Coronary artery (tissue), 2 donors: ENCODE measurements at places on chromosomes 11 and 22.
A peak's percentile ranks its signal among the peaks of the same experiment; 100 is the strongest.

DNA sequence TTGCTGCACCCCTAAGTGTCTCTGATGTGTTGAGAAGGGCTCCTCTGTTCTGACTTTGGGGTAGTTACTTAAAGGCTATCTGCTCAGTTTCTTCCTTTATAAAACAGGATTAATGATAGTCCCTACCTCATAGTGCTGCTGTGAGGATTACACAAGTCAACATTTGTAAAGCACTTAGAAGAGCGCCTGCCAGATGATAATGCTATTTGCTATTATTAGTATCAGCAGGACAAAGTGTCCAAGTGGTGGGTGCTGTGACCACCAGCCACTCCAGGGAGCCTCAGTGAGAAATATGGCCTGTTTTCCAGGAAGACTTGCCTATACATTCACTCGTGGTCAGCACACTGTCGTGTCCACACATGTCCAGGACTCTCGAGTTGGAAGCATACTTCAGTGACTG is 16.2 kb downstream of the POU2F3 start:
- no peak for DNase-seq

- no peak for DNase-seq
These were observed 573 bp downstream of the STK33 start for GRCh38 chr11:8593455-8593854.

GRCh38 chr22:19067696-19068348 is 54.4 kb downstream of the DGCR2 start:
- DNase-seq = peak; percentile 57

GRCh38 chr11:64803158-64803845 is at the start of gene MAP4K2:
TSS of gene MAP4K2 (minus strand) at chr11:64803214. CDS start at chr11:64803149, 65 bp downstream.
- DNase-seq = peak; percentile 93

DNA sequence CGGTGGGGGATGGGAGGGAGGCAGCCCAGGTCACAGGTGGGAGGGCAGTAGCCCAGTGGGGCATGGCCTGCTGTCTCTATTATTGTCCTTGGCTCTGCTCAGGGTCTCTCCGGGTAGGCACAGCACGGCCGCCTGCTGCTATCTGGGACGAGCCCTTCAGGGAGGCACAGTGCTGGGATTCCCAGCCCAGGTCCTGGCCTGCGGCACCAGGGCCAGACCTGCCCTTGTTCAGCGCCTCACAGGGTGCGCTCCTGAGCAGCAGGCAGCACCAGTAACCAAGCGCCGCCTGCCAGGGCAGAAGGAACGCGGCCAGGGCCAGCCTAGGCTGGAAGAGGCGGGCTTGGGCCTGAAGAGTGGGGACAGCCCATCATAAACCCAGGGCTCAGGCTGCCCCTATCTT is 151.0 kb downstream of the MPPED1 start:
- peak; percentile 53 for DNase-seq

DNA sequence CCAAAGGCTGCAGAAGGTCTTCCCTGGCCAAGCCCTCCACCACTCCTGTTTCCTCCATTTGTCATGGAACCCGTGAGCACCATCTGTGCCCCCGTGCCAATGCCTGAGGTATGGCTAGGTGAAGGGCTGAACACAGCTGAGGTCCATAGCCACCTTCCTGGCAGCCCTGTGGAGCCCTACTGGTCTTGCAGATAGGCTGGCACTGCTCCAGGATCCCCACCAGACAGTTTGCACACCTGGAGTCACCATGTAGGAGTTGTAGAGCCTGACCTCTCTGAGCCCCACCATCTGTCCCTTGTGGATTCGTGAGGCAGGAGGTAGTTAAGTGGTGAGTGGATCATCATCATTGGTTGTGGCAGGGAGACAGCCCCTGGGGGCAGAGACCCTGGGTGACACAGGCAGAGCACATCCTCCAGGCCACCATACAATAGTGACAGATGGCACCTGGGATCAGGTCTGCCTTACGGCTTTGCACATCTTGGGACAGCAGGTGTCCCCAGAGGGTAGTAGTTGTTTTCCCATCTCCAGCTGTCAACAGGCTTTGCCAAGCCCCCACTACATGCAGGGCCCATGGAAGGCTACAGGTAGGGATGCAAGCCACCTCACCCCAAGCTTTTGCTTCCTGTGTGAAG is 52.5 kb upstream of the SUSD2 start:
- no peak for DNase-seq

- DNase-seq = no peak
These were observed 69.2 kb downstream of the SYT13 start for GRCh38 chr11:45216901-45217300.

DNA sequence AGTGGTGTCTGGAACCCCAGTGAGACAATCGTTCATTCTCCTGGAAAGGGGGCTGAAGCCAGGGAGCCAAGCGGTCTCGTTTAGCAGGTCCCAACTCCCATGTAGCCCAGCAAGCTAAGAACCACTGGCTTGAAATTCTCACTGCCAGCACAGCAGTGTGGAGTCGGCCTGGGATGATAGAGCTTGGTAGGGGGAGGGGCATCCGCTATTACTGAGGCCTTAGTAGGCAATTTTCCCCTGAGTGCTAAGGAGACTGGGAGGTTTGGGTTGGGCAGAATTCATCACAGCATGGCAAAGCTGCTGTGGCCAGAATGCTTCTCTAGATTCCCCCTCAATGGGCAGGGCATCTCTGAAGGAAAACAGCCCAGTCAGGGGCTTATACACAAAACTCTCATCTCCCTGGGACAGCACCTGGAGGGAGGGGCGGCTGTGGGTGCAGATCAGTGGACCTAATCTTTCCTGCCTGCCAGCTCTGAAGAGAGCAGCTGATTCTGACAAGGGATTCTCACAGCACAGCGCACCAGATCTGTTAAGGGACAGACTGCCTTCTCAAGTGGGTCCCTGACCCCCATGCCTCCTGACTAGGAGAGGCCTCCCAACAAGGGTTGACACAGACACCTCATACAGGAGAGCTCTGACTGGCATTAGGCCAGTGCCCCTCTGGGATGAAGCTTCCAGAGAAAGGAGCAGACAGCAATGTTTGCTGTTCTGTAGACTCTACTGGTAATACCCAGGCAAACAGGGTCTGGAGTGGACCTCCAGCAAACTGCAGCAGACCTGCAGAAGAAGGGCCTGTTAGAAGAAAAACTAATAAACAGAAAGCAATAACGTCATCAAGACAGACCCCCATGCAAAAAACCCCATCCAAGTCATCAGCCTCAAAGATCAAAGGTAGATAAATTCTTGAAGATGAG is 14.8 kb downstream of the OR52M1 start:
- DNase-seq = no peak

DNA sequence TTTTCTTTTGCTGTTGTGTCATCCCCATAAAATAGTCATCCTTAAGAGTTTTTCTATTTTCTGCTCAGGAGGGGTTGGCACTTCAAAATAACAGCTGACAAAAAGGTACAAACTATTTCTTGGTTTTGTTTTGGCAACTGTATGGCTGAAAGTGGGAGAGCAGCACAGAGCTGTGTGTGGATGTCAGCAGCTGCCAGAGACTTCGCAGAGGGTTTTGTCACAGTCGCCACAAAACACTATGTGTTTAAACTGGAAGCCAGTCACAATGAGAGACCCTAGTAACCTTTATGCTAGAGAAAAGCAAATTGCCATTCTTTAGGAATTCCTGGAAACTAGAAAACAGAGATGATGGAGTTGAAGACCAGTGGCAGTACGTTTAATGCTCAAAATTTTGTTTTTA is 189.6 kb upstream of the CCDC90B start:
- no peak for DNase-seq

DNA sequence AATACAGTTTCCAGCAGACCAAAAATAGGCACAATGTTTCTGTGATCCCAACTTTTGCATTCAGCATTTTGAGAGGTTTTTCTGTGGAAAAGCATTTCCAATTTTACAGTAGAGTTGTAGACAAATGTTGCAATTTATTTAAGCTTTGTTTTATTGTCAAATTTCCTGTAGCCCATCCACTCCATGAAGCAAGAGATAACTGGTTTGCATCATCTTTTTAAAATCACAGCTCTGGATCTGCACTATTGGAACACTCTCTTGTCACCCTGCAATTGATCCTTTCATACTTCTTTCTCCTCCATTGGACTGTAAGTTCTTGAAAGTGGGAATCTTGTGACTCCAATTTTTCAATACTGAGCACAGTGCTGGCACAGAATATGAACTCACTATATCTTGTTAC is 86.0 kb downstream of the MAML2 start:
- no peak for DNase-seq

GRCh38 chr11:3191586-3192324 is 26.6 kb upstream of the OSBPL5 start:
- peak; percentile 38 for DNase-seq

GRCh38 chr11:107203656-107204055 is 185.4 kb upstream of the GUCY1A2 start:
- DNase-seq = no peak

DNA sequence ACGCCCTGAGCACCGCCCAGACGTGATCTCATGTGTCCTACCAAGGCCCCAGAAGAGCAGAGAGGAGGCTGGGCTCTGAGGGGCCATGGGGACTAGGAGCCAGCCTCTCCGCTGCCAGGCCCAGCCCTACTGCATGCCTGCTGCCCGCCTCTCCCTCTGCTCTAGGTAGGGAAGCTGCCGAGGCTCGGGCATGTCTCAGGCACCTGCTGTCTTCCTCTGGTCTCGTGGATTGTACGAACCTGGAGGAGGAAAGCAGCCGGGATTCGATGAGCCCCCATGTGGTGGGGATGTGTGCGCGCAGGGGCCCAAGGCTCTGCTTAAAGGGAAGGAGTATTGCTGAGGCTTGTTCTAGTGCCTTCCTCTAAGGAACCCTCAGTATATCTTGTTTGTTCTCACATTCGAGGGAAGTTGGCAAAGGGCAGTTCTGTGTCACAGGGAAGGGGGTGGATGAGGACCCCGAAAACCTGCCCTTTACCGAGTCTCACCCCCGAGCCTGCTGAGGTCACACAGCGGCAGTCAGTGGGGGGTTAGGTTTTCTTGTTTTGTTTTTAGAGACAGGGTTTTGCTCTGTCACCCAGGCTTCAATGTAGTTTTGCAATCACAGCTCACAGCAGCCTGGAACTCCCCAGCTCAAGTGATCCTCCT is 21.2 kb downstream of the DAGLA start:
- no peak for DNase-seq

DNA sequence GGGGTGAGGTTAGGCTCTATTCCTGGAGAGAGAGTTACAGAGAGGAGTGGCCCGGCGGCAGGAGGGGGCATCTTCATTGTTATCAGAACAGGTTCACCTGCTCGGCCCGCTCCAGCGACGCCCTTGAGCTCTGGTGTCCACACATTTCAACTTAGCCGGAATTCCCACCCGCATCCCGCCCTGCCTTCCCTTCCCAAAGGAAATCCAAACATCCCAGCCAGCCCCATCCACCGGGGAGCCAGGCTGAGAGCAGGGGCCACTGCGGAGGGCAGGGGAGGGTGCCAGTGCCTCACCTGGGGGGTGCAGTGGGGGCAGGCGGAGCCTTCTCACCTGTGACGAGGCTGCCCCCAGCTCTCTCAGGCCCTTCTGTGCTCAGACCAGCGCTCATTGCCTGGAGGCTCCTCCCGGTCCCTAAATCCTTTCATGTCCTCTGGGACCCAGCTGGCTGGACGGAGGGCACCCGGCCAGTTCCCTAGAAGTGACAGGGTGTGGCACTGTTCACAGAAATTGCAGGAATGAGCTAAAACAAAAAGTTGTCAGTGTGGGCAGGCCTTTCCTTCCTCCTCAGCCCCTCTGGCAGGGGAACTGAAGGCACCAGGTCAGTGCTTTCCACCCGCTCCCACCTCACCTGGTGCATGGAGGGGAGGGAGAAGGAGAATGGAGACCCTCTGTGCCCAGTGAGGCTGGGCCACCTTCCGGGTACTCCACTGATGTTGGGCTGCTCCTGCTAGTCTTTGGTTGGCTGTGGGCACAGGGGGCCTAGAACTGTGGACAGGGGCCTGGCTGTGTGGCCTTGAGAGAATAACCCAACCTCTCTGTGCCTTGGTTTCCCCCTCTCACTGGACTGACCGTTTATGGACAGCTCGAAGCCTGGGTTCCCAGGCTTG is 2.2 kb upstream of the MRGPRG start:
- peak; percentile 58 for DNase-seq

DNA sequence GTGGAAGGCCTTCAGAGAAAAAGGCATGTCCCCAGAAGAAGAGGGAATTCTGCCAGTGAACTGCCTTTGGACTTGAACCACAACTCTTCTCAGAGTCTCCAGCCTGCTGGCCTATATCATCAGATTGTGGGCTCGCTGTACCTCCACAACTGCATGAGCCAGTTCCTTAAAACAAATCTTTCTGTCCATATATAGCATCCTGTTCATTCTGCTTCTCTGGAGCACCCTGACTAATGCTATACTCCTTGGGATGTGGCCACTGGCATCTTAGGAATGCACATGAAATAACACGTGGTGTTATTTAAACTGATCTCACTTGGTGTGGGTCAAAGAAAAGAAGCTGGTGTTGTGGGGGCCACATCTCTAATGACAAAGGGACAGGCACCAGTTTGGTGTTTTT is 58.3 kb upstream of the VSTM5 start:
- no peak for DNase-seq

DNA sequence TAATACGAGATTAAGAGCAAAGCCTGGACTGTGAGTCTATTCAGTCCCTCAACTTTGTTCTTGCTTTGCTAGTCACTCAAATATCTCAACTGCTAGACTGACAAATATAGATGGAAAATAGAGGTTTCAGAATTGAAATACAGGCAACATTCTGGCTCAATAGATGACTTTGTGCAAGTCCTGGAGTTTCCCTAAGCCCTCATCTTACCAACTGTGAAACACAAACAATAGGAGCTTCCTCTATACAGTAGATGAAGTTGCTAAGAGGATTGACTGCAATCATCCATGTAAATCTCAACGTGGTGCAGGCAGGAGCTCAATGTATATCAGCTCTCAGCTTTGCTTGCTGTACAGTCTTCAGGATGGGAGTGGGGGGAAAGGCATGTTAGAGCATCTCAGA is 6.2 kb upstream of the MPEG1 start:
- DNase-seq = no peak

GRCh38 chr22:40203572-40203971 is 25.8 kb downstream of the TNRC6B start:
- DNase-seq = no peak

GRCh38 chr11:33021937-33022336 is 6.3 kb downstream of the DEPDC7 start:
- no peak for DNase-seq

- DNase-seq = no peak
These were observed 30.6 kb downstream of the SCUBE1 start for GRCh38 chr22:43312608-43313007.

GRCh38 chr11:16318320-16318719 is 38.0 kb downstream of the SOX6 start:
- no peak for DNase-seq

- no peak for DNase-seq
These were observed 5.7 kb downstream of the C1QTNF6 start for GRCh38 chr22:37182101-37182948.

DNA sequence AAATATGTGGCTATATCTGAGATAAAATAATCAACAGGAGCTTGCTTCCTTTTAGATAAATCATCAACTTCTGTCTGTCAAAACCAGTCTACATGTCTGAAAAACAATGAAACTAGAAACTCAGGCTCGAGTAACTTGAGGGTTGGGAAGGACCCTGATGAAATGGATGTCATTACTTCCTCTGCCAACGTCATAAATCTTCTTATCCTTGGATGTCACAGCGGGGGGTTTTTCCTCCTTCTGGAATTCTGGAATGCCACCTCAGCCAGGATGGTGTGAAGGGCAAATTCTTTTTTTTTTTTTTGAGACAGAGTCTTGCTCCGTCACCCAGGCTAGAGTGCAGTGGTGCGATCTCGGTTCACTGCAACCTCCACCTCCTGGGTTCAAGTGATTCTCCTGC is 13.4 kb downstream of the LGR4 start:
- DNase-seq = no peak

GRCh38 chr11:103295704-103296103 is 186.5 kb downstream of the DYNC2H1 start:
- DNase-seq = no peak
